Cortex of kidney (tissue), 1 donor: ENCODE measurements at places on chromosomes 4 and X.

- DNase-seq, result no peak
Observed at GRCh38 chrX:45063319-45064095, 137.2 kb downstream of the DIPK2B start.

DNA sequence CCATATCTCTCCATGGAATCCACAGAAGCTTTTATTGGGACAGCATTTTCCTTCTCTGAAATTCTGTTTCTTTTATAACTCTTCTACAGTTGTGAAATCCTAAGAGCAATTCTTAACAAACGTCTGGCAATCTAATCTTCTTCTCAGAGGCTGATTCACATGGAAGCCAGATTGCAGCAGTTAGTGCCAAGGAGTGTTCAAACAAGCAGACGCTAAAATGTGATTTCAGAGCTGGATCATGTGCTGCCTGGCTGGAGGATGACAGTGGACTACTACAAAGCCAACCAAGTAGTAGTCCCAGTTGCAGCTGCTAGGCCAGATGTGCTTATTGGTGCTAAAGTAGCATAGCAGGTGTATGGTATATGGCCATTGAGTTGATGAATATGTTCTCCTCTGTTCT, 27.7 kb upstream of the GLRB start:
- DNase-seq, result no peak

DNA sequence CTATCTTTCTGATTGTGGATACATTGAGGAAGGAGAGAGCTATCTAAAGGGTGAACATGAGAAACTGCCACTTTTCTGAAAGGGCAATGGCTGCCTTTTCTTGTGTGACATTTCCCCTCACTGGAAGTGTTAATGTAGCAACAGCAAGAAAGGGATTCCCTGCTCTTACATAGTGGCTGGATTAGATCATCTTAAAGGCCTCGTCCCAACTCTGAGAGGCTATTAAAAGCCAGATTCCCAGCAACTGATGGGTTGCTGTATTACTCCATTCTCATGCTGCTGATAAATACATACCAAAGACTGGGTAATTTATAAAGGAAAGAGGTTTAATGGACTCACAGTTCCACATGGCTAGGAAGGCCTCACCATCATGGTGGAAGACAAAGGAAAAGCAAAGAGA, 33.7 kb upstream of the ADH7 start:
- DNase-seq, result no peak

DNA sequence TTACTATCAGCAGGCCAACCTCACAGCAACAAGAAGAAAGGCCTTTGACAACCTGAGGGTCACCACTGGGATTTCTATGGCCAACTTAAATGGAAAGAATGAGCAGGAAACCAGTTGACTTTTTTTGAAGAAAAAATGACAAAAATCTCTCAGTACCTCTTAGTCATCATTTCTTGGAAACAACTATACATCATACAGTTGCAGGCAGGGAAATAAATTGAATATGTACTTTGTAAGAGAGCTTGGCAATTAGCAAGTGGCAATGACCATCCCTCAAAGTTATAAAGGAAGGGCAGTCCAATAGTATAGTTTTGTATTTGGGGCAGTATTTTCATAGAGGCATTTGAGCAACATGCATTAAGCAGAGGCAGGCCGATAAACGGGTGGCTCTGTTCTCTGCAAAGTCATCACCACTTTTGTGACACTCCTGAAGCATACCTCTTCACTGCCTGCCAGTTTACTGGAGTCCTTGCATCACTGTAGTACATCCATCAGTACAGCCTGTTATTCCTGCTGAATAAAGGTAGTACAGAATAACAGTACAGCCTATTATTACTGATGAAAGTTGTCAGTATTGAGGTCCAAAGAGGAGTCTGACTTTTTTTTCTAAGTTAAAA, 83.3 kb upstream of the AMELX start:
- DNase-seq, result no peak

DNA sequence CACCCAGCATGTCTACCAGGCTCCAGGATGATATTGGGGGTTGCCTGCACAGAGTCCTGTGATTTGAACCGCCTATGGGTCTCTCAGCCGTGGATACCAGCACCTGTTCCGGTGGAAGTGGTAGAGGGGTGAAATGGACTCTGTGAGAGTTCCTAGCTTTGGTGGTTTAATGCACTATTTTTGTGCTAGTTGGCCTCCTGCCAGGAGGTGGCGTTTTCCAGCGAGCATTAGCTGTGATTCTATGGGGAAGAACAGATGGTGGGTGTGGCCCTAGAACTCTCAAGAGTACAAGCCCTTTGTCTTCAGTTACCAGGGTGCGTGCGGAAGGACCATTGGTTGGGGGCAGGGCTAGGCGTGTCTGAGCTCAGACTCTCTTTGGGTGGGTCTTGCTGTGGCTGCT, 316.9 kb upstream of the AMOT start:
- no peak for DNase-seq

DNA sequence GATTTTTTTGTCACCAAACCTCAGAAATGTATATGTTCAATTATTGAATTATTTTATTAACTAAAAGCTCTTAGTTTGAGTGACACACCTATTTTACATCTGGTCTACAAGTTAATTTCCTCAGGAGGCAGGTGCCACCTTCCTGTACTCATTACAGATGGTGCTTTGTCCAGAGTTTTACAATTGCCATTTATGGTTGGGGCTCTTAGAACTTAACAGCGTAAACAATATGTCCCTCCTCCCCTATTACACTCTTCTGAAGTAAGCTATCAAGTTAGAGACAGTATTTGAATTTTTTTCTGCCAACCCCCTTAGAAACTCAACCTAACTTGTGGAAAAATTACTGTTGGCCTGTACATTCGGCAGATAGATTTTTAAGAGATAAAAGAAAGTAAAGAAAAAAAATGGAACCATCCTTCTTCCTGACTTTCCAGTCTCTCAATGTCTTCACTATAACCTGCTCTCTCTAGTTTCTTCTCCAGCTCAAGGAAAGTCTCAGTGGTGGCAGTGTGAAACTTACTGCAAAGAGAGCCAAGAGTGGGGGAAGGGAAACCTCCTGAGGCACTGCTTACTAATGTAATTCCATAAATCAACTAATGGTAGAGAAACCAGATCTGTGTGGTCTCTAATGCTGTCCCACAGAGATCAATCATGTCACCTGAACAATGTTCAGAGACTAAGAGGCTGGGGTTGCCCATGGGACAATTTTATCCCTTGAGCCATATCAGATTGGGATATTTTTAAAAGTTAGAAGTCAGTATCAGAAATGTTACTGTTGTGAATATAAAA, 7.8 kb downstream of the CXXC4 start:
- no peak for DNase-seq

DNA sequence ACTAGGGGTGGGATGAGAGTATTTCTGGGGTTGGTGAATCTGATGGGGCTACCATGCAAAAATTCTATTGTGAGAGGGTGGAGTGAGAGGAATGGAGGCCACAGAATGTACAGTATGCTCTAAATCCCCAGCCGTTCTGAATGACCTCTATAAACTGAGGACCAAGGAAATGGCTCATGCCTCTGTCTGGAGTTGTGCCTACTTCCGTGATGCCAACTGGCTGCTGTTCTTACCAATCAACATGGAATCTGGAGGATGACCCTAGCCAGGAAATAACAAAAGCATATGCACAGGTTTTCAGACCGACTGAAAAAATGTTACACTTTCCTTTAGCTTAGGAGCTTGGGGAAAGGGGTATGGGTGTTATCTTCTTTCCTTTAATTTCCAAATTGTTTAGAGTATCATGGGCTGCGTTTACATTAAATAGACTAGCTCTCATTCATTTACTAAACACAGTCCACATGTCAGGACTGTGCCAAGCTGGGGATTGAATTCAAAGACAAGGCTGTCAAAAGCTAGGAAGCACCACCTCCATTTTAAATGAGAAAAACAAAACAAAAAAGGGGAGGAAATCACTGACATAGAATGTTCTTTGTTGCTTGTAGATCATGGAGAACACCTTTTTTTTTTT, 20.2 kb upstream of the CCKAR start:
- no peak for DNase-seq

- no peak for DNase-seq
Observed at GRCh38 chr4:4779486-4779885, 80.0 kb upstream of the MSX1 start.

GRCh38 chr4:184699941-184700340, 34.0 kb downstream of the CENPU start:
- no peak for DNase-seq

DNA sequence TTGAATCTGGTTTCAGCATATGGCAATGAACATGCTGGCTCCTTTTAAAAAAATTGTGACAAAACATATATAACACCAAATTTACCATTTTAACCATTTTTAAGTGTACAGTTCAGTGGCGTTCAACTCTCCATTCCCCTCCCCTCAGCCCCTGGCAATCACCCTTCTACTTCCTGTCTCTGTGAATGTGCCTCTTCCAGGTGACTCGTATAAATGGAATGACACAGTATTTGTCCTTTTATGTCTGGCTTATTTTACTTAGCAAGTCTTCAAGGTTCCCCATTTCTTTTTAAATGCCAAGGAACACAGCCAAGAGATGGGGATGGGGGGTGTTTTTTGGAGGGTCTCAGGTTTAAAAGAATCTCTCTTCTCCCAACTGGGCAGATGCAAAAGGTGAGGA, 35.4 kb upstream of the BCLAF3 start:
- no peak for DNase-seq

DNA sequence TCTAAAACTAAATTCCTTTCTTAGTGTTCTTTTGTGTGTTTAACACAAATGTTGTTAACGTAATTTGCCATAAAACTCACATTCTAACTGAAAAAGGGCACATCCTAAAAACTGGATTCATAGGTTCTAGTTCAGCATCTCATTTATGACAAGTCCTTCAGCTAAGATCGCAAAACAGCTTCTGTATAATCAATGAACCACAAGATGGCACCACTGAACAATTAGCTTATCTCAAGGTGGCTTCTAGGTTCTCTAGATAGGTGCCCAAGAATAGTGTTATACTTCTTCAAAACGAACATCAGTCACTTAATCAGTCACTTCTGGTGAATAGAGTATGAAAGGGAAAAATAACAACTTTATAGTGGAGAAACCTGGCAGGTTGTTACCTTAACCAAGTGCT, 54.3 kb downstream of the NRK start:
- no peak for DNase-seq

- no peak for DNase-seq
Observed at GRCh38 chr4:37988670-37989069, 28.5 kb downstream of the PTTG2 start.

DNA sequence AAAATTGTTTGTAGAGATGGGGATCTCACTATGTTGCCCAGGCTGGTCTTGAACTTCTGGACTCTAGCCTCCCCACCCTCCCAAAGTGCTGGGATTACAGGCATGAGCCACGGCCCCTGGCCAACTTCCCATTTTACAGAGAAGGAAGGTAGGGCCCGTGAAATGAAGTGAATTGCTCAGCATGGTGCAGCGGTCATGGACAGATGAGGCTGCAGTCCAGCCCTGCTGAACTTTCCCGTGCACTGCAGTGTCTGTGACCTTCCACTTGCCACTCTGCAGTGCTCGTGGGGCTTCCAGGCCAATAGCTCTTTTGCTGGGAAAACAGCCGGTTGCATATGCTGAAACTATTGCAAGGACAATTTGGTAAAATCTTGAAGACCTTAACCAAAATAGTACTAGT, 454.4 kb upstream of the FAT1 start:
- no peak for DNase-seq

DNA sequence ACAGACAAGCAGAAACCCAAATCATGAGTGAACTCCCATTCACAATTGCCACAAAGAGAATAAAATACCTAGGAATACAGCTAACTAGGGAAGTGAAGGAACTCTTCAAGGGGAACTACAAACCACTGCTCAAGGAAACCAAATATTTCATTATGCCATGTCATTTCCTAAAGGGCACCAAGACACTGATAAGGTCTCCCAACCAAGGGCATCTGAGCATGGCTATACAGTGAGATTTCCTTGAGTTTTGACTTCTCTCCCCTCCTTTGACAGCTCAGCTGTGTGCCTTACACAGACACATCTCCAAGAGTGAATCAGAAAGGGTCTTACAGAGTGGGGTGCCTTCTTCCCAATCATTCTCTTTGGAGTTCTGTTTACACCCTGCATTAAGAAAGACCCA, 40.4 kb downstream of the PCDH7 start:
- no peak for DNase-seq

DNA sequence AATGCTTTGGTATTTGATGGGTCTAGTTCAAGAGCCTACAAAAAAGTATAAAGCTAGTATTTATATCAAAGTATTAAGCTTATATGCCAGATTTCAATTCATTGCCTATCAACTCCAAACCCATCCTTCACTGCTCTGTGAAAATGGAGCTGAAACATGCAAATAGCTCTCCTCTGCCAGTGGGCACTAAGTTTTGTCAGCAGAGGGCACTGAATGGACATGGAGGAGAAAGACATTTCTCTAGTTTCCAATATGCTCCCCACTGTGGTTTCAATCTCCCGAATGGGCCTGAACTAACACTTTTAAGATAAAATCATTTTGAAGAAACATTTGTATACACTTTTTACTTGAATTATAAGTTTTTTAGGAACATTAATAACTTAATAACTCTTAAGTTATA, 12.4 kb downstream of the PPID start:
- no peak for DNase-seq

GRCh38 chrX:151776181-151776731, 41.7 kb downstream of the CNGA2 start:
- DNase-seq, result no peak

- DNase-seq, result no peak
Observed at GRCh38 chr4:26238426-26238777, 82.4 kb upstream of the RBPJ start.

GRCh38 chr4:144658903-144659302, 12.9 kb downstream of the HHIP start:
- no peak for DNase-seq

DNA sequence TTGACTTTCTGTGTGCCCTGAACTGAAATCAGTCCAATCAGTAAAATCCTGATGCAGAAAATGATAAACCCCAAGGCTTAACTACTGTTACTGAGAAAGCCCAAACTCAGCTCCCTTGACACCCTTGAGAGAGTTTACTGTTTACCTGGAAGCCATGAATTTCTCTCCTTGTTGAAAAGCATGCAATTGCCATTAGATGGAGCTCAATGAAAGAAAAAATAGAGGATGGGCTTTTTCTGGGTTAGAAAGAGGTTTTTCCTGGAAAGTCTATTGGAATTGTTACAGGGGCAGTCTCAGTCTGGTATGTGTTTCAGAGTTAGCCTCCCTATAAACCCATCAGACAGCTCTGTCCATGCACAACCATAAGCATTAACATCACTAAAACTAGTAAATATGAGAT, 66.4 kb upstream of the C4orf54 start:
- no peak for DNase-seq

DNA sequence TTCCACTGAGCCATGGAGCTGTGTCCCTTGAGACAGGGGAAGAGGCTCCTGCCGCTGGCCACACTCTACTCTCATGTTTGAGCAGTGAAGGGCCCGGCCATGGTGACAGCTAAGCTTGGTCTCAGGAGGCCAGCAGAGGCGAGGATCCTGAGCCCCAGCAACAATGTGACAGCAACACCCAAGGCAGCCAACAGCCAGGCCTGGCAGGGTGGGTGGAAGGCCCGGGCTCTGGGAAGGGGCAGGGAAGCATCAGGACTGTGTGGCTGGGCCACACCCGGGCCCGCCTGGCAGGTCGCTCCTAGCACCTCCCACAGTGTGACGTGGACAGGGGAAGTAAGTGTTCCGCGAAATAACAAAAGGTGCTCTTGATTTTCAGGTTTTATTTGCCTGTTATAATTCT, 24.8 kb downstream of the L1CAM start:
- DNase-seq, result no peak

- no peak for DNase-seq
Observed at GRCh38 chr4:67566335-67566734, 7.8 kb downstream of the STAP1 start.
